NCI-H2029 (cell line): ENCODE measurements at places on chromosomes 13 and 19.

- no peak for DNase-seq
These were observed 8.6 kb downstream of the RGCC start for GRCh38 chr13:41465898-41466320.

DNA sequence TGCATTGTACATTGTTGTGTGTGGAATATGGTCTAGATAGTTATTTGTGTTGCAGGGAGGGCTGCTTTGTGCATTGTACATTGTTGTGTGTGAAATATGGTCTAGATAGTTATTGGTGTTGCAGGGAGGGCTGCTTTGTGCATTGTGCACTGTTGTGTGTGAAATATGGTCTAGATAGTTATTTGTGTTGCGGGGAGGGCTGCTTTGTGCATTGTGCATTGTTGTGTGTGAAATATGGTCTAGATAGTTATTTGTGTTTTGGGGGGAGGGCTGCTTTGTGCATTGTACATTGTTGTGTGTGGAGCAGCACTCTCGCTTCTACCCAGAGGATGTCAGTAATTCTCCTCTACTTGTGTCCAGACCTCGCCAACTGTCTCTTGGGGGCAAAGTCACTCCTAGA, 36.3 kb upstream of the ZNF835 start:
- no peak for DNase-seq

DNA sequence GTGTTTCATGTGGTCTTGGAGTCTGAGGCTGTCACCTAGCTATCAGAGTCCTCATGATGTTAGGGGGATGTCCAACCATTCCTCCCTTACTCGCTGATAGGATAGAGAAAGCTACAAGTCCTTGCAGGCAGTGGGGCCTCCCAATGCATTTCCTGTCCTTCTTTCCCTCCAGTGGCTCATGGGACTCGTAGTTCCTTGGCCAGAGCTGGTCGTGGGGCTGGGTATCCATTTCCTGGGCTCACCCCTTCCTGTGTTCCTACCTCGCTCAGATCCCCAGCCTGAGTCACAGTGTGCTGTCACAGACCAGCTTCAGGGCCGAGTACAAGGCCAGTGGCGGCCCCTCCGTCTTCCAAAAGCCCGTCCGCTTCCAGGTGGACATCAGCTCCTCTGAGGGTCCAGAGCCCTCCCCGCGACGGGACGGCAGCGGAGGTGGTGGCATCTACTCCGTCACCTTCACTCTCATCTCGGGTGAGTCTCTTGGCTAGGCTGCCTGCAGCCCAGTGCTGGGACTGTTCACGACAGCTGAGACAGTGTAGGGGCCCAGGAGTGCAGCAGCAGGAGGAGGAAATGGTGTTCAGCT, 19.1 kb downstream of the TMEM150B start:
- DNase-seq, result no peak

DNA sequence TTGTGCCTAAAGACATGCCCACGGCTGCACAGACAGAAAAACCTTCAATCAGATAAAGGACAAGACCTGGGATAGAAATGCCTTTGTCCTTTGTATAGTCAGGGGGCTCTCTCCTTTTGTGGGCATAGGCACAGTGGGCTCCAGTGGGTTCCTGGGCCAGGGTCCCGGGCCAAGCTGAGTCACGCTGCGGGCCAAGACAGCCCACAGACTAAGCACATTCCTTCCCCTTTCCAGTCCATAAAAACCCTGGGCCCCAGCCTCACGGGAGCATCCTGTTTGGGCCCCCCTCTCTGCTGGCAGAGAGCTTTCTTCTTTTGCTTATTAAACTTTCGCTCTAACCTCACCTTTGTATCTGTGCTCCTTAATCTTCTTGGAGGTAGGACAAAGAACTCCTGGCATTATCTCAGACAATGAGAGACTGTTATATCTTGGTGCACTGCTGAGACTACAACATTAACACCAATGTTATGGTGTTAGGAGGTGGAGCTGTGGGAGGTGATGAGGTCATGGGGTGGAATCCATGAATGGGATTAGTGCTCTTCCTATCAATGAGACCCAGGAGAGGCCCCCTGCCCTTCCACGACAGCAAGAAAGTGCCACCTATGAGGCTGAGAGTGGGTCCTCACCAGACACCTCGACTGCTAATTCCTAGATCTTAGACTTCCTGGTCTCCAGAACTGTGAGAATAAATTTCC, 20.8 kb upstream of the FBXL3 start:
- DNase-seq, result no peak

- no peak for DNase-seq
These were observed 5.4 kb downstream of the PNPLA6 start for GRCh38 chr19:7540761-7541474.

GRCh38 chr19:3357992-3358688, 8.2 kb upstream of the NFIC start:
- DNase-seq, result no peak

GRCh38 chr13:97255515-97256021, 33.4 kb downstream of the MBNL2 start:
- no peak for DNase-seq

GRCh38 chr13:51764184-51765141, 39.5 kb downstream of the DHRS12 start:
- DNase-seq, result peak; percentile 44

DNA sequence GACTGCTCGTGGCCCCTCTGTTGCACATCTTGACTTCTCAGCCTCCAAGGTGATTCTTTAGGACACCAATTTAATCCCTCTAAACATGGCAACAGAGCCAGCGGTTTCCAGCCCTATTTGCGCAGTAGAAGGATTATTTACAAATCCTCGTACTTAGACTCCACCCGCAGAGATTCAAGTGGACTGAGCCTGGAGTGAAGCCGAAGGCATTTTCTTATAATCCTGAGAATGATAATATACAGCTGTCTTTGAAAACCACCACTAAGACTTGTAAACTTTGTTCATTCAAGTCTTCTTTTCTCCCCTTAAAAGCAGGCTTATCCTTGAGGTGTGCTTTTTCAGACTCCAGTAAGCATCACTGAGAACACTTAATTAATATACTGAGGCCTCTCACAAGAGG, 4.8 kb upstream of the DPRX start:
- no peak for DNase-seq

- no peak for DNase-seq
These were observed 24.8 kb upstream of the TMEM255B start for GRCh38 chr13:113734099-113734825.

- DNase-seq, result peak; percentile 97
These were observed 4.1 kb upstream of the EMP3 start for GRCh38 chr19:48321372-48321621.

- no peak for DNase-seq
These were observed 542.6 kb downstream of the DCT start for GRCh38 chr13:93936901-93937300.

DNA sequence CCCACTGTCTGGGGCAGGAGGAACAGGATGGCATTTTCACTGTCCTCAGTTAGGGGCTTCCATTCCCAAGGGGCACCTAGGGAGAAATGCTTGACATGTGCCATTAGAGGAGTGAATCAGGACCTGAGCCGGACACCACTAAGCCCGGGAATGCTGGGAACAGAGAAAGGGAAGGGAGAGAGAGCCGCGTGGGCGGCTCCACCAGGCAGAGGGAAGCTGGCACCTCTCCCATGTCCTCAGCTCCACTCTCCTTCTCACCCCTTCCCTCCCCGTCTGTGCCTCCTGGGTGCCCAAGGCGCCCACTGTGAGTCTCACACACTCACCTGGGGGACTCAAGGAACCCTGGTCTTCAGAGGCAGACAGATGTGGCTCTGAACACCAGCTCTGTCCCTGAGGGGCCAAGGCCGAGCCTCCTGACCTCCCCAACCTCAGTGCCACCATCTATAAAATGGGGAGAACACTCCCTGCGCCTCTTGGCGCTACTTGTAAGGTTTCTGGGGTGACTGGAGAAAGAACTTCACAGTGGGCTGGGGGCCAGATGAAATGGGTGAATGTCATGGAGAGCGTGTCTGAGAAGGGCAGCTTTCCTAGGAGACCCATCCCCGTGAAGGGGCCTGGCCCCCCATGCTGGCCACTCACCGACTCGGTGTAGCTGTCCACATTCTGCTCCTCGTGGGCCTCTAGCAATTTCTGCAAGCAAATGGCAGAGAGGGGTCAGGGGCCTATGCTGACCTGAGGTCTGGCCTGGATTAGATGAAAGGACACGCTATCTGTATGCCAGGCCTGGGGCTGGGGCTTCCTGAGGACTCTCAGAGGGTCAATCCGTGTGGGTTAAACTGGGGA, 5.3 kb upstream of the KPTN start:
- no peak for DNase-seq

DNA sequence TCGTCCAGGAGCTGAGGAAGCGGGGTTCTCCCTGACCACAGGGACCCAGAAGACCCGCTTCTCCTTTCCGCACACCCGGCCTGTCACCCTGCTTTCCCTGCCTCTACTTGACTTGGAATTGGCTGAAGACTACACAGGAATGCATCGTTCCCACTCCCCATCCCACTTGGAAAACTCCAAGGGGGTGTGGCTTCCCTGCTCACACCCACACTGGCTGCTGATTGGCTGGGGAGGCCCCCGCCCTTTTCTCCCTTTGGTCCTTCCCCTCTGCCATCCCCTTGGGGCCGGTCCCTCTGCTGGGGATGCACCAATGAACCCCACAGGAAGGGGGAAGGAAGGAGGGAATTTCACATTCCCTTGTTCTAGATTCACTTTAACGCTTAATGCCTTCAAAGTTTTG, 18.9 kb downstream of the VASP start:
- DNase-seq, result peak; percentile 32

- DNase-seq, result no peak
These were observed 75.2 kb downstream of the ABCC4 start for GRCh38 chr13:95226050-95226449.

DNA sequence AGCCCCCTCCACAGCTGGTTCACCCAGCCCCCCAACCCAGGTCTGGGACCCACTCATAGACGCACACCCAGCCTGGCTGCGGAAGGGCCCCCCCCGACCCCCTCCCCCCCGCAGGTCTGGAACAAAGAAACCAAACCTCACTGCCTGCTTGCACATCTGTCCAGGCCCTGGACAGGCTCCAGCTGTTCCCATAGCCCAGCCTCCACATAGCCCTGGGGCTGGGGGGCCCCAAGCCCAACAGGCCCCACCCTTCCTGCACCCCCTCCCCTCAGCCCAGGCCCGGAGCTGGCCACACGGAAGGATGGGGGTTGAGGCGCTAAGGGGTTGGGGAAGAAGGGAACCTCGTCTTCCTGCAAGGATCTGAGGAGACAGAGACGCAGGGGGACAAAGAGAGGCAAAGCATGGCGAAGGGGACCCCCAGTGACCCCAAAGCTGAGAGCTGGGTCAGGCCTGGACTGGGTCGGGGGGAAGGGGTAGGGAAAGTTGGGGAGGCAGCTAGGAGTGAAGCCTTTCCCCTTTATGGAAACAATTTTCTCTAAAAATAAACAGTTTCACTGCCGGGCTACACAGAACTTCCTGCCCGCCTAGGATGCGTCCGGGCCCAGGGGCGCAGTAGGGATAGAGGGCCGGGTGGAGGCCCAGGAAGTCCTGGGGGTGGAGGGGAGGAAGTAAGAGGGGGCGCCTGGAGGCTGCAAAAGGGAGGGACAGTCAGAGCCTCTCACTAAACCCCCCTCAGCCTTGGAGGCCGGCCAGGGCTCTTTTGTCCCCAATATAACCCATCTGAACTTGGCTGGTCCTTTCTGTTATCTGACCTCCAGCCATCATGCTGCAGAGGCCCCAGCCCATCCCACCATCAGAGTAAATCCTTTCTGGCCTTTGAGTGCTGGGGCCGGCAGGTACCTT, 2.4 kb downstream of the KANK2 start:
- DNase-seq, result no peak

DNA sequence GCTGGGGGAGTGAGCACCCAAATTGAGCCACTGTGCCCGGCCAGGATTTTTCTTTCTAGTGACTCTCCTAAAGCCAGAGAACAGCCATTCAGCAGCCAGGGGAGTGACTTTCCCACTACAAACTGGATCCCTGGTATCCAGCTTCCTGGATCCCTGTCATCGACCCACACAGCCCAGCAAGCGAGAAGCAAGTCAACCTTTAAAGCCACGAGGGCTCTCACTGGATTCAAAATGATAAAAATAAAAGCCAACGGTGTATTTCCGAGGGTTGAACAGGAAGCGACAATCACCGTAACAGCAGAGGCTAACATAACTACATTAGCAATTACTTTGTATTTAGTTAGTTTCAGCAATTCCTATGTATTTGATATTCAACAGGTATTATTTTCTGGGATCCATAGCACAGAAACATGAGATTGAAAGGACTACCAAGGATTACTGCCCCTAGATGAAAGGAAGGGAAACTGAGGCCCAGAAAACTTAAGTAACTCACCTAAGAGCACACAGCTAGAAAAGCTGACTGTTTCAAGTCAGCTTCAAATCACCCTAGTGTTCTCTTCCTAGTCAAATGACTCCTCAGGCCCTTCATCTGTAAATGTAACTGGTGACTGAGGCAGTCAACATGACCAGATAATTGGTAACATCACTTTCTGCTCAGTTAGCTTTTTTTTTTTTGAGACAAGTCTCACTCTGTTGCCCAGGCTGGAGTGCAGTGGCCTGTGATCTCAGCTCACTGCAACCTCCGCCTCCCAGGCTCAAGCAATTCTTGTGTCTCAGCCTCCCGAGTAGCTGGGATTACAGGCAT, 2.7 kb downstream of the RFX1 start:
- no peak for DNase-seq

- no peak for DNase-seq
These were observed 1287.7 kb downstream of the UQCRFS1 start for GRCh38 chr19:27925202-27925601.

- DNase-seq, result no peak
These were observed 14.6 kb upstream of the FFAR2 start for GRCh38 chr19:35433448-35433847.

DNA sequence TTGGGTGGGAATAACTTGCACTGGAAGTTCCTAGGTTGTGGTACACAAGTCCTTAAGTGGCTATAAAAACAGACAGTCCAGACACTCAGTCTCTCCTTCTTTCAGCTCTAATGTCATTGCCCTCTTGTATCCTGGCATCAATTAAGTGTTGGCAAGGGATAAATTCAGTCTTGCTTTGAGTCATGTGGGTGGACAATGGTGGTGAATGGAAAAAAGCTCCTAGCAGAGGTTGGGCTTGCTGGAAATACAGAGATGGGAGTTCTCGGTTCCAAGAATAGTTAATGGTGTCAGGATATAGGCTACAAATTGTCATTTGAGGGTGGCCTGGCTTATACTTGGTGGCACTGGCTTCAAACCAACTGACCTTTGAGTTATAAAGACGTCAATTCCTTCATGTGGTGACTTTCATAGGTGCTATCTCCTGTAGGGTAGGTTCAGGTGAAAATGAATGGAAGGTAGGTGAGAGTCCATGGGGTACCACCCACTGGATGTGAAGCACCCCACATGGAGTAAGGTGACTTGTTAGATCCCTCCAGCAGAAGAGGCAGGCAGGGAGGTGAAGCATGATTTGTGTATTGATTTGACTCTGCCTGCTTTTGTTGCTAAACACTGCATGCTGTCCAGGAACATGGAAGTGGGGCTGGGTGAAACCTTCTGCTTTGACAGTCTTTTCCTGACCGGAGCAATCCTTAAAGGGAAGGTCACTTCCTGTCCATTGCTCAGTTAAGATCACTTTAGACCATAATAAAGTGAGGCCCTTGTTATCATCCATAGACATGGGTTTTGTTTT, 102.0 kb downstream of the LACC1 start:
- DNase-seq, result no peak

GRCh38 chr19:48271531-48272151, 1.8 kb downstream of the ZNF114 start:
- peak; percentile 35 for DNase-seq
